Myocyte (in vitro differentiated cells): ENCODE measurements at places on chromosomes 16 and 17. TPM values are rescaled to one million over a fixed set of nuclear protein-coding genes. Genes with fewer than 3 reads are reported as not detected.

Gene MT1A
- total RNA-seq = not detected in 2 replicates

Gene MAP2K6
- total RNA-seq = 0.16 and 0.26 TPM in 2 replicates

Gene G6PC1
- not detected in 2 replicates for total RNA-seq

Gene POLR2A
- 41.2 and 47.1 TPM in 2 replicates for total RNA-seq

Gene MYH3
- 2,551 and 7,123 TPM in 2 replicates for total RNA-seq

Gene TNRC6C
- 3.2 and 5.6 TPM in 2 replicates for total RNA-seq

Gene HYDIN
- 0.37 and 0.52 TPM in 2 replicates for total RNA-seq

Gene OR4D1
- total RNA-seq = not detected in 2 replicates

Gene WFDC1
- 0.43 TPM in 1 of 2 replicates, not detected in the other for total RNA-seq

Gene LGALS9B
- total RNA-seq = not detected in 2 replicates

Gene TMEM238L
- not detected in 2 replicates for total RNA-seq

Gene C16orf46
- total RNA-seq = 1.0 and 1.9 TPM in 2 replicates

Gene MYO15A
- 0.03 and 0.57 TPM in 2 replicates for total RNA-seq

Gene TANC2
- total RNA-seq = 21.4 and 24.2 TPM in 2 replicates

Gene UQCRC2
- total RNA-seq = 220 and 298 TPM in 2 replicates
